ENCODE measurements at places on chromosomes 5 and 9.

DNA sequence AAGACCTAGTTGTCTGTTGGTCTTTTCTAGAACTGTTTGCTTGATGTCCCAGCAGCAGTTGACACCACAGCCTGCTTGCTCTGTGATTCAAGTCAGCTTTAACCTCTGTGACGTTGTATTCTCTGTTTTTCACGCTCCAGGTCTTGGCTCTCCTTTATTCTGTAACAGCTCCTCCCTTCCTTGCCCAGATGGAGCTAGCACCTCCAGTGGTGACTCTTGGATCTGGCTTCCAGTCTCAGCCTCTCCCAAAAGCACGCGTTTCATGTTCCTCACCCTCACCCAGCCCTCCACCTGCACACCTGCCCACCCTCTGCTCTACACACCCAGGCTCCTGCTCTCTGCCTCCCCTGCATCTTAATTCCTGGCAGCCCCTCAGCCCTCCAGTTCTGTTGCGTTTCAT is 50.6 kb downstream of the DMRT1 start:
- no peak for DNase-seq

GRCh38 chr5:88685591-88686541 is 197.1 kb downstream of the MEF2C start:
- DNase-seq = no peak

DNA sequence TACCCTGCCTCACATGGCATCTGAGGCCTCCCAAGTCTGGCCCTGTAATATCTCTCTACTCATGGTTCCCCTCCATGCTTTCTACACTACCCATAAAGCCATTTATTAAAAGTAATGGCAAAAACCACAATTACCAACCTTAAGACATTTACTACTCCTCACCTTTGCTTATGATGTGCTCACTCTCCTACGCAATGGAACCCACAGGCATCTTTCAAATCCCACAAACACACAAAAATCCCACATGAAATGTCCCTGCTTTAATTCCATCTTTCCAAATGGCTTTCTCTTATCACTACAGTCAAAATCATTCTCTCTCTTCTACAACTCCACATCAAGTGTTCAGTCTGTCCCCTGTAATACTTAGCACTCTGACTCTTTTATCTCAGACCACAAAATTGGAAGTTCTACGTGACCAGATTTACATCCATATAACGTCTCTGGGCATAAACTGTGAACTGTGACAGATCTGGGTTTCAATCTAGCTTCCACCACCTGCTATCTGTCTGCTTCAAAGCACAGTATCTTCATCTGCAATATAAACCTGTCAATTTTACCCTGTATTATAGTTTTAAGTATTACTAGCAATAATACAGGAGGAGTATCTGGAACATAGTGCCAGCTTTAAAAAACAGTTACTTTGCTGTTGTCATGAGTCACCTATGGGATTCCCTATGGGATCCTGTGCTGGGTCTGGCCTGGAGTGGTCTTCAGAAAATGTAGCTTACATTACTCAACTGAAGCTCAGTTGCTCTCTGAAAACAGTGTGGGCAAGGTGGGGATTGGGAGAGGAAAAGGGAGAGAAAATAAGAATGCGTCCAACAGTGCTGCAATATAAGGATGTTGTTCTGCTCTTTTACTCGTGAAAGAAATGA is 137.1 kb upstream of the TRIM32 start:
- DNase-seq = no peak

DNA sequence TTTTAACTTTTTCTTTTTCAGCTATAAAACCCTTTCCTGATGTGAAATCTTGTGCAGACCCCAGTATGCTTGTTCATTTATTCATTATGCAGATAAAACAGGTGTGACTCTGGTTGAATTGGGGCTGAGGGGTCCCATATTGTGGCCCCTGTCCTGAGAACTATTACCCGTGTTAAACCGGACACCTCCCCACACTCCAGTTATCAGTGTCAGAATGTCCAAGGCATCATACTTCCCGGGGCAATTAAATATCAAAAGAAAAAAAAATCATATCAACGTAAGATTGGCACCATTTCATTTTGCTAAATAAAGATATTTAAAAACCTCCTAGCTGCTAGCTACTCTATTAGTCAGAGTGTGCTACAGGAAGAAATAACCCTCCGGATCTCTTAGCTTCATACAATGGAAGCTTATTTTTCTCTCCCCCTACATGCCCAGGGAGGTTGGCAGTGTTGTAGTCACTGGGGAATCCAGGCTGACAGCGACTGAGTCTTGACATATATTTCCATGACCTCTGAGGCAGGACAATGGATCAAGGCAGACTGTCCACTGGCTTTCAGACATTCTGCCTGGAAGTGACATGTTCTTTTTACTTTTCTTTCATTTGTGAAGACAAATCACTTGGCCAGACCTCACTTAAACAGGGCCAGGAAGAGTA is 170.0 kb downstream of the SEC61B start:
- no peak for DNase-seq

- DNase-seq = no peak
Observed at GRCh38 chr5:78102500-78102899, 192.0 kb downstream of the AP3B1 start.

GRCh38 chr9:93575796-93576257 is 557 bp upstream of the PHF2 start:
- DNase-seq = peak; percentile 37

- DNase-seq = no peak
Observed at GRCh38 chr5:104361932-104362331, 799.3 kb upstream of the NUDT12 start.

GRCh38 chr5:39992617-39993202 is 567.9 kb upstream of the DAB2 start:
- no peak for DNase-seq

DNA sequence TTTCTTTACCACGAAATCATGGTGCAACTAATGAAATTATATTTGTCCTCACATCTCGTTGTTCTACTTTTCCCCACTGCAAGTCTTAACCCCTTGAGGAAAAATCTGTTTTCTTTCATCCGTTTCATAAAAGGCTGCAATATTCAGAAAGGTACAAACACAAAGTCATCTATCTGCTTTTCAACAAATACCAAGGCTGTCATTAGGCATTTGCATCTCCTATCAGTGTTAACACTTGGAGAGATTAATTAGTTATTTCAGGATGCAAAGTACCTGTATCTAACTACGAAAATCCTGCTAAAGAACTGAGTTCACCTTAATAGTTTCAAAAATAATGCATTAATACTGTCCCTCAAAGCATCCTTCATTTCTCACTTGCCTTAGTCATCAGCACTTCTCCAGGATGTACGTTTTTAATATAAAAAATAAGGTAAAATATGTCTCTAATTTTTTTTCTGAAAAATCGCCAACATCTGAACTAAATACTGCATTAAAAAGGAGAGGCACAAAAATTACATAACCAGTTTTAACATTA is 1.8 kb downstream of the ARRDC3 start:
- DNase-seq = no peak
